ELF-1 (cell line): ENCODE measurements at places on chromosomes 7 and 10.

DNA sequence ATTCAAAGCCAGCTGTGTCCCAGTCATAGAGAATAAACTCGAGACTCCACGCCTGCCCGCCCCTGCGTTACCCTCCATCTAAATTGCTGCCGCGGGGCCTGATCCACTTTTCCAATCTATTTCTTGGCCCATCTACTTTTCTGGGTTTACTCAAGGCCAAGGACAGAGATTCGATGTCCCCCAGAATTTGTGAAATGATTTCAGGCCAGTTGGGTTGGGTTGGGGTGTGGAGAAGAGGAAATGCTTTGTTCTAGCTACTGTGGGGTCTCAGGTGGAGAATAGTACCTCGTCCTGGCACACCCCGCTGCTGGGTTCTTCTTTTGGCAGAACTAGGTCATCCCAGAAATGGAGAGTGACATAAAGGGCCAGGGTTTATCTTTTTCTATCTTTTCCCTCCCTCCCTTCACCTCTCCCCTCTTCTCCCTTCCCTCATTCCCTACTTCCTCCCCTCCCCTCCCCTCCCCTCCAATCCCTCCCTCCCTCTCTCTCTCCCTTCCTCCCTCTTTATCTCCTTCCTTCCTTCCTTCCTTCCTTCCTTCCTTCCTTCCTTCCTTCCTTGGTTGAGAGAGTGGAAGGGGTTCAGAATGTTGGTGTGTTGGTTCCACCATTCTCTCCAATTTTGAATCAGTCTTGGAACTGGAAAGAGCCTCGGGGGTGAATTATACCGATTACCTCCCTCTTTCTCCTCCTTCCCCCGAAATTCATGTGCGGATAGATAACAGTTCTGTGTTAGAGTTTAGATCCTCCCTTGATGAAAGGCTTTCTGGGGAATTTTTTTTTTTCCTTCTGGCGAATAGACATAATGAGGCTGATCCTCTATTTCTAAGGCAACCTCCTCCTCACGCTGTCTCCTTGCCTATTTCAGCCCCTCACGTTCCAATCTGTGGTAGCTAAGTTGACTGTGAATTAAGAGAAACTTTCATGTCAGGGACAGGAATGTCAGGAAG lies 1.2 kb upstream of the TMEM229A start:
- no peak for DNase-seq

GRCh38 chr10:6142644-6143043 lies 53.8 kb downstream of the RBM17 start:
- DNase-seq, result peak; percentile 34

- no peak for DNase-seq
Observed at GRCh38 chr7:70706698-70707097, 425.2 kb upstream of the GALNT17 start.

DNA sequence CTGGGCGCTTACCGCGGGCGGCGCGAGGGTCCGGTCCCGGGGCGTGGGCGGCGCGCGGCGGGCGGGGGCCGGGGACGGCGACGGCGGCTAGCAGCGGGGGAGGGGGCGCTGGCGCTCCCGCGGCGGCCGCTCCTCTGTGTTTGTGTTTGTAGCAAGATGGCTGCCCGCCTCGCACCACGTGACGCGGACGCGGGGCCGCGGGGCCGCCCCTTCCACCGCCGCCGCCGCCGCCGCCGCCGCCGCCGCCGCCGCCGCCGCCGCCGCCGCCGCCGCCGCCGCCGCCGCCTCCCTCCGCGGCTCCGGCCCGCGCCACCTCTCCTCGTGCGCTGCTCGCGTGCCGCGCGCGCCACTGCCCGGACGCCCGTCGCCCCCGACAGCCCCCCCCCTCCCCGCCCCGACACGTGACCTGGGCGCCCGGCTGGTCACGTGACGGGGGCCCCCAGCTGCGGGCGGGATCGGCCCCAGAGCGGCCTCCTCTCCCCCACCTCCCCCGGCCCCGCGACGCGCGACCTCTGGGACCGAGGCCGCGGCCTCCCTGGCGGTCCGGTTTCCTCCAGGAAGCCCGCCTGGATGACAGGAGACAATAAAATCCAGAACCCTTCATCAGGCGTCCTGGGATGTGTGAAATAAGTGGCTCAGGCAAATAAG lies at the start of gene GIGYF1:
GIGYF1 (minus strand) TSS at position 153 of the 648 bp plus-strand sequence. CDS start 6,012 bp downstream, outside the sequence.
- DNase-seq, result no peak

DNA sequence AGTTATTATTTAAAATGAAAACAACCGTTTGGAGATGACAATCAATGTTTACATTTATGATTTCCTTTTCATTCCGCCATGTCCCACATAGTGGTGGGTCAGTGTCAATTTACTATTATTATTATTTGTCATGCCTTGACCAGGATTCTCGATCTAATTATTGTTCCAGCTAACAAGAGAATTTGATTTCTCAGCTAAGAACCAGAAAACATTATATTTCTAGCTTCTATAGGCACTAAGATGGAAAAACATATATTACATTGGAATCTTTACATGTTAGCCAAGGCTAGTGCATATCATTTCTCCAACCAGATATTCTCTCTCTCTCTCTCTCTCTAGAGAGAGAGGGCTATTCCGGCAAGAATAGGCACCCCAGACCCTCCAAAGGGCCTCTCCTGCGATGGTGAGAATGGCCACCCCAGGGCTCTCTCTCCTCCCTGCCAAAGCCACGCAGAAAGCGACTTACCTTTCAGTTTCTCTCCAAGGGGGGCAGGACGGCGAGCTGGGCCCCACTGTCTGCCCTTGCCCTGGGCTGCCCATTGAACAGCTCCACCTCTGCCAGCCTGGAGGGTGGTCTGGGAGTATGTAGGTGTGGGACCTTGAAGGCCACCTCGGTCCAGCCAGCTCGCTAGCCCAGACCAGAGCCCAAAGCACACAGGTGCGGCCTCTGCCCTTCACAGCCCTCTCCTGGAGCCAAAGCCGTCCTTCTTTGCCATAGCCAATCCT lies 2.4 kb downstream of the HOXA3 start:
- DNase-seq, result no peak

GRCh38 chr7:110076194-110076593 lies 1014.7 kb upstream of the LRRN3 start:
- DNase-seq, result no peak
